Stimulated activated CD8-positive, alpha-beta memory T cell treated with anti-CD3 and anti-CD28 coated beads, Interleukin-2, amount 100 ng/mL, for 1 hour (primary cell): ENCODE measurements at places on chromosomes 7 and 10.

DNA sequence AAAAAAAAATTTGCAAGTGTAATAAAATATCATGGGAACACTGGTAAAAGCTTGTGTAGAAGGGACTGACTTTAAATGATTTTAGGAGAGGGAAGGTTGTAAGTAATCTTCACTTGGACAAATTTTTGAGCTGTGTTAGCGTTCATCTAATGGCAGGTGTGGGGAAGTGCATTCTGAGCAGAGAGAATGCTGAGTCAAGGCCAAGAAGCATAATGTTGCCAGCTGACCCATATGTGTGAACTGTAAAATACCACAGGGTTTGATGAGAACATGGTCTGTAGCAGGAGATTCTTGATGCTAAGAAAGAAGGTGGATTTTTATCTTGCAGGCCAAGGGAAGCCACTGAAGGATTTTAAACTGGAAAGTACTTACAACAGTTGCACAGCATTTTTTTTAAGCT, 98.2 kb upstream of the ZNF32 start:
- DNase-seq = no peak

DNA sequence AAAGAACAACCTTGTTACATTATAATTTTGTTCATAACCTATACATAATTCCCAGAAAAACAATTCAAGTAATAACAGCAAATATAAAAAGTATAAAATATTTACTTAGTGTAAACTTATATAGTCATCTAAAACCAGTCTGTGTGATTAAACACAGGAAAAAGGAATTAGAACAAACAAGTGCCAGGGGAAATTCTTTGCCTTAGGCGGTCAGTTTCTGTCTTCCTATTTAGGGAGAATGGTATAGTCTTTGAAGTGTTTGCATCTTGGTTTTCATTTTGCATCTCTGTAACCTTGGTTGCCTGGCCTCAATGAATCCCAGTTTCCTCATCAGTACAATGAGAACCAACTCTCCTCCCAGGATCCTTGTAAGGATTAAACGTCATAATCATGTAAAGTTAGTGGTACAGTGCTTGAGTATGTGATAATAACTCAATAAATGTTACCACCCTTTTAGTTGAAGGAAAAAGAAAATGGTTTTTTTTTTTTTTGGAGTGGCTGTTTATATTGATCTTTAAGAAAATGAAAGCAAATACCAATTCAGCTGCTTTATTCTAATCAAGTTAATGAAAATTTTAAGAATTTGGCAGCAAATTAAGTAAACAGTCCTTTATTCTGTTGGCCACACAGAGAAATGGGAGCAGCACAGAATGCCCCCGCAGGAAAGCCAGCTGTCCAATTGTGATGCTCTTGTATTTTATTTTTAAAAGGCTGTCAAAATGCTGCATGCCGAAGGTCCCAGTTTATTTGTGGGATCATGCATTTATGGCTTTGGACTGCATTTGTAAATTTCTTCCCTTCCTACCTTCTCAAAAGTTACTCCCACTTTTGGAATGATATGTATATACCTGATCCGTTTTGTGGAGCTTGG, 61.8 kb downstream of the SHH start:
- DNase-seq = no peak

- DNase-seq = no peak
These were observed 79.8 kb downstream of the ABI1 start for GRCh38 chr10:26780793-26781601.

GRCh38 chr7:45889367-45890067, 1.2 kb downstream of the IGFBP1 start:
- DNase-seq = no peak

DNA sequence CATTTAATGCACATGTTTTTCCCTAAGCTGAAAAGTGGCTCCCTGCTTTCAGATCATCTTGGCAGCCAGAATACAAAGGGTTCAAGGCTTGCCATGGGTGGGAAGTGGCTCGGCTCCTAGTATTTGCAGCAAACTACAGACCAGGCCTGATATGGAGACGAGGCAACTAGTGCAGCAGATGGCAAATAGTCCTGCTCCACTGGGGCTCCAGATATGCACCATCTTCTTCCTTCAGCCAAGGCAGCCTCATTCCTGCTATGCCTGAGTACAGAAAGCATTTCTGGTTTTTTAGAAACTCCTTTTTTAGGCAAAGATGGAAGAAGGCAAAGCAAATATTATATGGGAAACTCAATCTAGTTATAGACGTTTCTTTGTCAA, 23.9 kb downstream of the LRRC4 start:
- DNase-seq = no peak

DNA sequence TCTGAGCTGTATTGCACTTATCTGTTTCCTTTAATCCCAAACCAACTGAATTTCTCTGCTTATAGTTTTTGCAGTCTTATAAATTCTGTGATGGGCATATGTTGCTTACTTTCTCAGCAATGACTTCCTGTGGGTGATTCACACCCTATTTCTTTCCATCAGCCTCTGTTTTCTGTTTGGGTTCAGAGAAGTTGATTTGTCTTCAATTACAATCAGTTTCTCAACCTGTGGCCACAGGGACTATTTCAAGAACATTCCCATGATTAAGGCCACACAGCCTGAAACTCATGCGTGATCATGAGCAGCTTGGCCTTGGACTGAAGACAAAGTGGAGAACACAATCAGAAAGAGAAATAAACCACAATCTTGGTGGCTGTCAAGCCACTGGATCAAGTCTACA, 1174.6 kb upstream of the C7orf33 start:
- no peak for DNase-seq

DNA sequence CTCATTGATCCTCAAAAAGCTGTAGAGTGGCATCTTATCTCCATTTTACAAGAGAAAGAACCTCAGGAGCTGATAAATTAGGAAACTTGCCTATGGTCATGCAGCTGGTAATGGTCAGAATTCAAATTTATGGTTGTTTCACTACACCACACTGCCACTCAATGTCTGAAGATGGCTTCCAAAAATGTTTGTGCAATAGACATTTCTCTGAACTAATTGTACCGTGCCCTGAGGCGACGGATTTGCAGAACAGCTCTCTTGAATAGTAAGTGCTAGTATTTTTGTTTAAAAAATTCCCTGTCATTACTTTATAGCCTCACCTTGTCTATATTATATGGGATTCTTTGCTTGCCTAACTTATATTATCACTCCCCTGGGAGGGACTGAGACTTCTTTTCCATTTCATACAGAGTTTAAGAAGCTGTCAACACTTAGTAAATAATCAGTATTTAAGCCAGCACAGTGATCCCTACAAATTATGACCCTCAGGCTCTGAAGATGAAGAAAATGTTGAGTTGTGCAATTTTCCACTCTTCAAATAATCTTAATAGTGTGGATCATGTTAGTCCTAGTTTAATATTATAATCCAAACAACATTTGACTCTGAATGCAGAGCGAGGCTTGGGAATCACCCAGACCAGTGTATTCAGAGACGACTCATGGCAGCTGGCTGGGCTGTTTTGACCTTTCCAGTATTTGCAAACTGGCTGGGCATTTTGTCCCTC, 346.6 kb downstream of the PTEN start:
- DNase-seq = no peak

GRCh38 chr7:135454060-135454459, 55.8 kb downstream of the CNOT4 start:
- no peak for DNase-seq

DNA sequence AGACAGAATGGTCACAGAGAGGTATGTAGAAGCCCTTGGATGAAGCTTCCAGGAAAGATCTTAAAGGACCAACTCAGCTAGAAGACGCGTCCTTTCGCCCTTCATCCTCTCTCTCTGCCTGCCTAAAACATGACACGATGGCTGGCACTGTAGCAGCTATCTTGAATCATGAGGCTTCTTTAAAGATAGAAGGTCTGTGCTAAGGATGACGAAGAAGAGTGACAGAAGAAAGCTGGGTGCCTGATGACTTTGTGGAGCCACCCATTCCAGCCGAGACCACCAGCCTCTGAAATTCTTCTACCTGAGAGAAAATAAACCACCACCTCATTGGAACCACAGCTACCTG, 25.5 kb downstream of the WDR86 start:
- DNase-seq = no peak

DNA sequence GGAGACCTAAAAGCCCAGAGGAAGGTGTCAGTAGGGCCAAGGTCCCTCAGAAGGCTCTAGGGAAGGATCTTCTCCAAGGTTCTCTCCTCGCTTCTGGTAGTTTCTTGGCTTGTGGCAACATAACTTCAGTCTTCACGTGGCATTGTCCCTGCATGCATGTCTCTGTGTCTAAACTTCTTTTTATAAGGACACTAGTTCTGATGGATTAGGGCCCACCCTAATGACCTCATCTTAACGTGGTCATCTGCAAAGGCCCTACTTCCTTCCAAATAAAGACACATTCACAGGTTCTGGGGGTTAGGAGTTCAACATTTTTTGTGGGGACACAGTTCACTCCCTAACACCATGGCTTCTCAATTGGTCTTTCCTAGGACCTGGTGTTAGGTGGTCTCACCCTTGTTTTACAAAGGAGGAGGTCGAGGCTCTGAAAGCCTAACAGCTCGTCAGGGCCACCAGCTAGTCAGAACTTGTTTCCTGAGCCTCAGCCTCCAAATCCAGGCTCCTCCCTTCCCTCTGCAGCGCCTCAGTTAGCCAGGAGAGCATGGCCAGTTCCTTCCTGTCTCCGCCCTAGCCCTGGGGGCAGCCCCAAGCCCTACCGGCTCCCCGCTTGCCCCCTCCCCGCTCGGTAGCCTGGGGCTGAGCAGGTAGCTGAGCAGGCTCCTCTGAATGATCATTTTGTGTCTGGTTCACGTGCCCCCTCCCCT, 109.7 kb upstream of the PPIF start:
- DNase-seq = no peak

DNA sequence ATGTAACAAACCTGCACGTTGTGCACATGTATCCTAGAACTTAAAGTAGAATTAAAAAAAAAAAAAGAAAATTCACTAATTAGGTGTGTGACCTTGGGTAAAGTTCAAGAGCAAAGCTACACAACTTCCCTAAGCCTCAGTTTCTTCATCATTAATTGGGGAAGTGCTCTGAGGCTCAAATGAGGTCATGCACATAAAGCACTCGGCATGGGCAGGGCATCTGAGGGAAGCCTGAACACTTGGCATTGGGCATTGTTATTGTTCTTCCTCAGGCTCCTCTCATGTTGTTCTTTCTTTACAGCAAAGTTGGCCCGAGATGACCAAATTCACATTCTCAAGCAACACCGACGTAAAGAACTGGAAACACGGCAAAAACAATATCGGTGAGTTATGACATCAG, 21.5 kb downstream of the ALOX5 start:
- no peak for DNase-seq

DNA sequence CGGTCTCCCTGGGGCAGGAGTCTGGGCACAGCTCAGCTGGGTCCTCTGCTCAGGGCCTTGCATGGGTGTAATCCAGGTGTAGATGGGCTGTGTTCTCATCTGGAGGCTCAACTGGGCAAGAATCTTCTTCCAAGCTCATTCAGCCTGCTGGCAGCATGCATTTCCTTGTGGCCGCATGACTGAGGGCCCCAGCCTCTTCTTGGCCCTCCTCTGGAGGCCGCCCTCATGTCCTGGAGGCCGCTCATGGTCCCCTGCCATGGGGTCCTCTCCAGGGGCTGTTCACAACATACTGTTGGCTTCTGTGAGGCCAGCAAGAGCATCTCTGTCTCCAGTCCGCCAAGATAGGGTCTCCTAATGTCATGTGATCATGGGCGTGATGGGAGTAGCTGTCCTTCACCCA, 437.5 kb upstream of the FOXK1 start:
- no peak for DNase-seq

DNA sequence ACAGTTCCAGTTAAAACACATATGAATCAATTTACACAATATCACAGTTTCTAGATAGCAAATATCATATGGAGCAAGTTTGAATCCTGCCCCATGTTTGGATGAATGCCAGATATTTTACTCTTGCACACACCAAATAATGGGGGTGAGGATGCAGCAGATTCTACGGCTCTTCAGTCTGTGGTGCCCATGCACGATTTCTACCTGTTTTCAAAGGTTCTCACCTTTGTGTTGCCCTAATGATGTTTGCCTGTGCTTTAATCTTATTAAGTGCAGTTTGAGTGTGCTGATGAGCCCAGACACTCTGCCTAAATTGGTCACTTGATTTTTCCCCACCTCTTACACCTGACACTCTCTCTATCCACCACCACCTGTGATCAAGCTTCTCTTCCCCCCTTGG, 119.6 kb downstream of the NPY start:
- DNase-seq = no peak

GRCh38 chr7:11957956-11958355, 126.0 kb upstream of the THSD7A start:
- DNase-seq = no peak

GRCh38 chr10:113604572-113604971, 51.7 kb downstream of the HABP2 start:
- no peak for DNase-seq

- DNase-seq = no peak
These were observed 118.7 kb downstream of the ELMO1 start for GRCh38 chr7:37329940-37330339.

- DNase-seq = no peak
These were observed 11.7 kb upstream of the GPR37 start for GRCh38 chr7:124777268-124777667.

- DNase-seq = no peak
These were observed 367.2 kb upstream of the ZNF32 start for GRCh38 chr10:44015702-44016500.

- no peak for DNase-seq
These were observed 31.9 kb downstream of the ANXA11 start for GRCh38 chr10:80173466-80173865.

GRCh38 chr10:94213001-94213530, 149.7 kb downstream of the NOC3L start:
- no peak for DNase-seq

DNA sequence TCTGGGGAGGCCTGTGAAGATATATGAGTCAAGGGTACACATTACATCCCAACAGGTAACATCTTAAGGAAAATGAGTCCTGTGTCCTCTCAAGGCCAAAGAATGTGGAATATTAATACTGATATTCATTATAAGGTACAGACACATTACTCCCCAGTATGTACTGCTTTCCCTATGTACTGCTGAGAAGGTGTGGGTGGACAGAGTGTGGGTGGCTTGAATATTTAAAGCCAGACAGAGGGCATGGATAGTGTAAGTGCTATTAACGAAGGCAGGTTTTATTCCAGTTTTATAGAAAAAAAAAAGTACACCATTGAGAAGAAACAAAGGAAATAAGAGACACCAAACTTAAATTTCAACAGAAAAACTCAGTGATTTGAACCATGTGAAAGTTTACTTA, 1054.4 kb downstream of the XPNPEP1 start:
- DNase-seq = no peak

DNA sequence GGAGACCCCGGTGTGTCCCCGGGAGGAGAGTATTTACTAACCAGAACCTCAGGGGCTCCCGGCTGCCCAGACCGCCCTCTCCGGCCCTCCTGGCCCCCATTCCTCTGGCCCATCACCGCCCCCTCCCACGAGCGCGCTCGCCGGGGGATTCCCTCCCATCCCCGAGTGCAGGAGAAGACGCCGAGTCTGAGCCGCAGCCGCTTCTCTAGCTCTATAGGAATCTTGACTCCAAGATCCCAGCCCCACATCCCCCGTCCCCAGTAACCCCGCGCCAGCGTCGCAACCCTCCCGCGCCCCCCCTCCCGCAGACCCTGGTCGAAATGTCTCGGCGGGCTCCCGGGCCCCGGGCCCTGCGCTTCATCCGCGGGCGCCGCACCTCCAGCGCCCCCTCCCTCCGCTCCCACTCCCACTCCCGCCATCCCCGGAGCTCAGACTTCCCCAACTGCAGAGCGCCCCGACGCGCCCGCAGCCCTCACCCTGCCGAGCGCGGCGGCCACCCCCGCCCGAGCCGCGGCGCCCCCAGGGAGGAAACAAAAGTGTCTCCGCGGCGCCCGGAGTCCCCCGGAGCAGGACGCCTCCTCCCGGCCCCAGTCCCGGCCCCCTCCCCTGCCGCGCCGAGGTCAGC, 541 bp downstream of the ELMO1 start:
- peak; percentile 4 for DNase-seq

- DNase-seq = no peak
These were observed 4.1 kb downstream of the FRMD4A start for GRCh38 chr10:14326581-14326980.
